H9 (cell line): ENCODE measurements at places on chromosomes 1 and 21.

DNA sequence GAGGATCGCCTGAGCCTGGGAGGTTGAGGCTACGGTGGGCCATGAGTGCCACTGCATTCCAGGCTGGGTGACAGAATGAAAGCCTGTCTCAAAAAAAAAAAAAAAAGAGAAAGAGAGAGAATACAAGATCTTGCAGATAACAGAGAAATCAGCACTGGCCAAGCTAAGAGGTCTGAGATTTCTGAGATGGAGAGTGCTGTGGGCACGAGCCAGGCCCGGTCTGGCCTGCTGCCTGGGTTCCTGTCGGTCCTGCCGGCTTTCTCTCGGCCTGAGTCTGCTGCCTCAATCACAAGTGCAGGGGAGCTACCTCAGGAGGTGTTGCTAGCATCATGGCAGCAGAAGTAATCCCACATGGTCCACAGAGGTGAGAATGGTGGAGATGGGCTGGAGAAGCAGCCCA lies 19.0 kb downstream of the ADORA1 start:
- no peak for DNase-seq

DNA sequence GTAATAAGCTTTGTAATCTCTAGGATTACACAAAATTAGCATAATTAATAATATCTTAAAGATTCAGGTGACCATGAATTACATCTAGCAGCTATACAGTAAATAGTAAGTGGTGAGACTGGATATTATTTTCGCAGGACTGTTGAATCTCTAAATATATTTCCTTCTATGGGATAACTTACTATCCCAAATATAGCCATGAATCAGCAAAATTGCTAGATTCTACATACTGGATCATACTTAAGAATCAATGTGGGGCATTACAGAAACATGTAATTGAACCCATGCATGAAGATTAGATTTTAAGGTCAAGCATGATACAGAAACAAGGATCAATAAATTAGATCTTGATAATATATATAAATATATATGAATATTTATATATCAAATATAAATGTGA lies 1203.4 kb downstream of the BRINP3 start:
- no peak for DNase-seq

GRCh38 chr1:197306381-197307062 lies 38.5 kb downstream of the CRB1 start:
- no peak for DNase-seq

GRCh38 chr1:183914276-183914675 lies 109.4 kb downstream of the RGL1 start:
- DNase-seq: no peak

DNA sequence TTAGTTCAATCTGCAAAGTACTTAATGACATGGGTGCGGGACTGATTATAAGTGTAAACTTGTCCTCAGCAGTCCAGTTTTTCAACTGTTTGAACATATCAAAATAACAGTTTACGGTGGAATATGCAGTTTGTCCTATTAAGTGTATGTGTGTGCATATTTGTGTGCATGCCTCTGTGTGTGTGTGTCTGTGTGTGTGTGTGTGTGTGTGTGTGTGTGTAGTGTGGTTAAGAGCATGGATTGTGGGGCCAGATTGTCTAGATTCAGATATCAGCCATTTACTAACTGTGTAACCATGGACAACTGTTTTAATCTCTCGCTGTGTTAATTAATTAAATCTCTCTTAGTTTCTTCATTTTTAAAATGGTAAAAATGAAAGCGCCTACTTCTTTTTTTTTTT lies 39.0 kb downstream of the NEXN start:
- no peak for DNase-seq

- no peak for DNase-seq
Measured at GRCh38 chr1:100387209-100387608, 34.9 kb downstream of the CDC14A start.

GRCh38 chr1:170539154-170539553 lies 7.2 kb downstream of the GORAB start:
- no peak for DNase-seq

- no peak for DNase-seq
Measured at GRCh38 chr1:52798331-52798730, 44.2 kb upstream of the ZYG11A start.

DNA sequence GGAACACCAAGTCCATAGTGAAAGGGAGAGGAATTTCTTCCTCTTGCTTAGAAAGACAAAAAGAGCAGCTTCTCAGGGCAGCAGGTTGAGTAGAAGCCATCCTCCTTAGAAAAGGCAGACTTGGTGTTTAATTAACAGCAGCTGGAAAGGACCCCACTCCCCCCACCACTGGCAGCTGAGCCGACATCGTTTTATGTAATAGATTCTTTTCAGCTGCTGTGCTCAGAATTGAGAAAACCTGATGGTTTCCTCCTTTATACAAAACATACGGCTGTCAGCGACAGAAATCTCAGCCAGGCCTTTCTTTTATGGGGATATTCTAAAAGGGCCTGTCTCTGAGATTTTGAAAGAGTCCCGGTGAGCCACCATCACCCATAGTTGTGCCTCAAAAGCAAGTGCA lies 49.9 kb downstream of the MAN1C1 start:
- DNase-seq: no peak

GRCh38 chr1:202076050-202076511 lies 46.6 kb upstream of the GPR37L1 start:
- DNase-seq: no peak

- DNase-seq: no peak
Measured at GRCh38 chr21:45768011-45768739, 124.7 kb downstream of the PCBP3 start.

DNA sequence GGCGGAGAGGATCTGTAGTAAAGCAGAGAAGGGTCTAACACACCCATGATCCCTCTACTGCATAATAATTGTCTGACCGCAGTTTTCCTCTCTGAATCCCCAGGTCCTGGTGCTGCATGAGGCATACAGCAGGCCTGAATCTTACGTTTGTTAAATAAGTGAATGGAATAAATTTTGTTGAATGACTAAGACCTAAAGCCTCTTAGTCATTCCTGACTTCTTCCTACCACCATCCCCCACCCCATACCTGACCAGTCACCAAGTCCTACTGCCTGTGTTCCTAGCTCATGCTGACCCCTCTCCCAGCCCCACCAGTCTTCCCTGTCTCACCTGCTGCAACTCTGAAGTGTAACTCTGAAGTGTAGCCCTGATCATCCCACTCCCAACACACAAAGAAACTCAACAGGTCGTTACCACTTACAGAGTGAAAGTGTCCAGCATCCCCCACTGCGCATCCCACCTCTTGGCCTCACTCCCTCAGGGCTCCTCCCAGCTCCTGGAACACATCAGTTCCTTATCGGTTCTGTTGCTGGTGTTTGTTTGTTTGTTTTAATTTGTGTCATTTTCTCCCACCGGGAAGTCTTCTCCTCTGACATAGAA lies 9.7 kb downstream of the GJA5 start:
- DNase-seq: no peak

DNA sequence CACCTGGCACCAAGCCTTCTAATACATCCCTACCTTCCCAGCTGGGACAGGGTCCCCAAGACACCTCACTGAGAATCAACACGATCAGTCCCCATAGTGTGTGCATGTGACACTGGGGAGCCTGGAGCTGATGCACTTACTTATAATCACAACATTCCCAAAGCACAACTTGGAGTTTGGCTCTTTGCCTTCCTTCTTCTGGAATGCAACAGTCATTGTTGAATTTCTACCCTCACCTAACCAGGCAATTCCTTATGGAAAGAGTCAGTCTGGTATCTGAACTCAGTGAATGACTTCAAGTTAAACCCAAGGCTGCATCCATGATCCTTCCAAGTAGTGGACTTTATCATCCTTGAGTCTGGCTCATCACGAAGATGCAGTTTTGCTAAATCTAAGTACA lies 86.1 kb downstream of the DSCAM start:
- no peak for DNase-seq

GRCh38 chr1:32336591-32336932 lies 529 bp upstream of the MARCKSL1 start:
- no peak for DNase-seq

DNA sequence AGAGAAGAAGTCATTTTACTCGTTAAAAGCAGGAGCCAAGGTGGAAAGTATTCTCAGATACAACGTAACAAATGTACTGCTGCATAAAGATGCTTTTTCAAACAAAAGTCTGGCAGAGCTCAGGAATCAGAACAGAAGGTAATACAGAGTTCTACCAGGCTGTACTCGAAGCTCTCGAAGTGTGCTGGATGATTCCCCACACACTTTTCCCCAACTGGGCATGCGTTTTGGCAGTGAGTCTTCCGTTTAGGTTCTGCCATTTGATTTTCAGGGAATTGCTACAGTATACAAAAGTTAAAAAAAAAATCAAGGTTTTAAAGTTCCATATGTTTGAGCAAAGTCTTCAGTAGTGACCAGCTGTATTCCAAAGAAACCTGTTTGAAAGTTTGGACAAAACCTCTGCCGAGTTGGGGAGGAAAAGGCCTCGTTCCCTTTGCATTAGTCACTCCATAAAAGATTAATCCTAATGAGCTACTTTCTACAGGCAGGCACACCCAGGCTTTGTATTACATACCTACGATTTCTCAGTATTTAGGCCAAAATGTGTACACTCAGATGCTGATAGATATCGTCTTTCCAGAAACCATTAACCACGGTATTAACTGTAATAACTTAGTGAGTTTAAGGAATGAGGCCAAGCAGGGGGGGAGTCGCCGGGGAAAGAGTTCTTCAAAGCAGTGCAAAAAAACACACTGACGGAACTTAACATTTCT lies 477.1 kb downstream of the LMO4 start:
- no peak for DNase-seq

DNA sequence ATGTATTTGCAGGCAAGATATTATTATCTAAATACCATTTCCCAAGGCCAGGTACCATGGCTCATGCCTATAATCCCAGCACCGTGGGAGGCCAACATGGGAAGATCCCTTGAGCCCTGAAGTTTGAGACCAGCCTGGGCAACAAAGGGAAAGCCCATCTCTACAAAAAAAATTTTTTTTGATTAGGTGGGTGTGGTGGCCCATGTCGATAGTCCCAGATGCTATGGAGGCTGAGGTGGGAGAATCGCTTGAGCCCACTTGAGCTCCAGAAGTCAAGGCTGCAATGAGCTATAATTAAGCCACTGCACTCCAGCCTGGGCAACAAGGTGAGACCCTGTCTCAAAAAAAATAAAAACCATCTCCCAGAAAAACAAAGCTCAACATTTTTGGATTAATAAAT lies 2.2 kb downstream of the STMN1 start:
- no peak for DNase-seq

GRCh38 chr1:104780470-104781078 lies 1030.9 kb downstream of the AMY1C start:
- no peak for DNase-seq

DNA sequence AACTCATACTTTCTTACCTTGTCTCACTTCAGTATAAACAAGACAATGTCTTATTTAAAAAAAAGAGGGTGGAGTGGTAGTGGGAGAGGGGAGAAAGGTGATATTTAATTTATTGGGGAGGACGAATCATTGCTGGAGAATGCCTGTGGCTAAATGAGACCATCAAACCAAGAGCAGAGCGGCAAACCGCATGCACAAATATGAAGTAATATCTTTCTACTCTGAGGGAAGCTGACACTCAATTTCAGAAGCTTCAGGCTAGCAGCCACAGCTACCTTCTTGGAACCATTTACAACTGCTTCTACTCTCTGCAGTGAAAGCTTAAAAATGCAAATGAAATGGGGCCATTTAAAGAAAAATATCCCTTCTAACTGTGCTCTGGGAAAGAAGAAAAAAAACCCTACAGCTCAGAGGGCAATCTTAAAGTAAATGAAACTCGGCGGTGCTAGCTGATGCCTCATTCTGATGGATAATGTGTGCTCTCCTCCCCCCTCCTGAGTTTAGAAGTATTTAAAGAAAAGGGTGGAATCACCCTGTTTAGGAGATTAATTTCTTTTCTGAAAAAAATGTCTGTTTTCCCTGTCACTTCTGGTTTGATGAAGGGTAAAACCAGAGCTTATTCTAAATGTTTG lies 178.2 kb upstream of the CAMK1G start:
- no peak for DNase-seq

DNA sequence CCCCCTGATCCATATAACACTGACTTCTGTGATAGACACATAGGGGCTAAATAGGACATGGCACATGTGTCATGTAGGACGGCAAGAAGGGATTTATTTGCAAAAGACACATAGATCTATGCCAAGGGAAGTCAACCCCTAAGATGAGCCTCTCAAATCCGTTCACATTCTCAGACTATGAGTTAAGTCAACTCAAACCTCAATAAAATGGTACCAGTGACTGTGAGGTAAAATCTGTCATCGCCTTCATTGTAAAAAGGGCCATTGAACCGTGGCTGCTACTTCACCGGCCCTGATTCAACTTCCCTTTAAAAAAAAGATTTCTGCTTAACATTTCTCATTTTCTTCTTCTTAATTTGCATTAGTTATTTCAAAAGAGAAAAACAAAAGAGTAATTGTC lies 144.0 kb downstream of the ZNF281 start:
- DNase-seq: no peak

DNA sequence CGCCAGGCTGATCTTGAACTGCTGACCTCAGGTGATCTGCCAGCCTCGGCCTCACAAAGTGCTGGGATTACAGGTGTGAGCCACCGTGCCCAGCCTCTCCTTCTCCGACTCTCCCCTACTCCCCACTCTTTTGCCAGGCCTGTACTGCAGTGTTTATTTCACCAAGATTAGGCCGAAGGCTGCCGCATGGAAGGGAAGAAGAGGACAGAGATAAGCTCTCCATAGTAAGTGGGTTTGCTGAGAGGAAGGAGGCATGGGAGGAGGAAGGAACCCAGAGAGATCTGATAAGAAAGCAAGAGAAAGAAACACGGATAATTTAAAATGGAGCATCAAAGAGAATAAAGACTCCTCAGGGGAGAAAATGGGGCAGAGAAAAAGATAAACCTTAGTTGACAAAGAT lies 8.7 kb downstream of the PTCH2 start:
- DNase-seq: no peak

- DNase-seq: no peak
Measured at GRCh38 chr1:100597061-100597741, 59.3 kb downstream of the GPR88 start.
